Kasumi-1 (cell line): ENCODE measurements at places on chromosomes 6 and 20.
A peak's percentile ranks its signal among the peaks of the same experiment; 100 is the strongest.

GRCh38 chr20:58174708-58175280, 53.7 kb downstream of the ANKRD60 start:
- DNase-seq: no peak

DNA sequence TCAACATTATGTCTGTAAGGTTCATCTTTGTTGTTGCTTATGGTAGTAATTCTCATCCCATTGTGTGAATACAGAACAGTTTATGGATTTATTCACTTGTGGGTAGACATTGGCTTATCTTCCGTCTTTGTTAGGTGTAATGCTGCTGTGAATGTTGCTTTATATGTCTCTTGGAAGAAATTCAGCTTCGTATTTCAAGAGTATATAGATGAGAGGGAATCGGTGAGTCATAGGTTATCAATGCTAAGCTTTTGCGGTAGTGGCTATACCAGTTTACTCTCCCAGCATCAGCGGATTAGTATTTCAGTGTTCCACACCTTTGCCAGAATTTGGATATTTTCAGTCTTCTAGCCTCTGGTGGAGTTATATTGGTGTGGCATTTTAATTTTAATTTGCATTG, 77.8 kb downstream of the ZFAND3 start:
- no peak for DNase-seq

GRCh38 chr6:43817192-43817591, 47.2 kb downstream of the VEGFA start:
- DNase-seq: peak; percentile 64

- no peak for DNase-seq
Observed at GRCh38 chr6:37496951-37497885, 2.5 kb downstream of the CCDC167 start.

GRCh38 chr20:50728981-50729874, 2.2 kb upstream of the PARD6B start:
- DNase-seq: no peak

GRCh38 chr20:5448449-5449118, 131.8 kb upstream of the PROKR2 start:
- peak; percentile 67 for DNase-seq

GRCh38 chr6:110949679-110950285, 8.7 kb upstream of the GTF3C6 start:
- peak; percentile 79 for DNase-seq

DNA sequence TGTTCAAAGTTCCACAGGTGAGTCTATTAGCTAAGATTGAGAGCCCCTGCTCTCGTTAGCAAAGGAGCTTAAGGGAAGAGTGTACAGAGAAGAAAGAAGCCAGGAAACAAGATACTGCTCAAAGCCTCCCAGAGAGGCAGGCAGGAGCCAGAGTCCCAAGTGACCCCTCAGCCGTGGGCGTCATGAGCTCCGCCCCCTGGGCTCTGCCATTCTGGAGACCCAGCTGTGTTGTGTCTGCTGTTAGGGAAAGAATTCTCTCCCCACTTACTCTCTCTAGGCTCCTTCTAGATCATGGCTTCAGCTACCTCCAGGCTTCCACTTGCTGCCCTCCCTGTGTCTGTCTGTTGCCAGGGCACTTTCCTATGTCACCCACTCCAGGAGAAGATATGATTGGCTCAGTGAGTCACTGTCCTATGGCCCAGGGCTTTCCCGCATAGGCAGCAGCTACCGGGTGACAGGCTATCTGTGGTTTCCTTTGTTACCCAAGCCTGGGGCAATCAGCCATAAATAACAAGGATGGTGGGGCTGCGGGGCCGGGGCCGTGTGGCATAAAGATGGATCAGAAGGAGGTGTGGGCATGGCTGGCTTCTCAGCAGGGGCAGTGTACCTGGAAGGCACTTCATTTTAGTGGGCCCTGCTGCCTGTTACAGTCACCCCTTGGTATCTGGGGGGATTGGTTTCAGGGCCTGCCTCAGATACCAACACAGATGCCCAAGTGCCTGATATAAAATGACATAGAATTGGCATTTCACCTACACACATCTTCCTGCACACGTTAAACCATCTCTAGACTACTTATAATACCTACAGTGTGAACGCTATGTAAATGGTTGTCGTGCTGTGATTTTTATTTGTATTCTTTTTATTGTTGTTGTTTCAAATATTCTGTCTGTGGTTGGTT, 118.9 kb downstream of the ARMC2 start:
- peak; percentile 87 for DNase-seq

- DNase-seq: no peak
Observed at GRCh38 chr6:89087881-89088280, 7.3 kb downstream of the PNRC1 start.

GRCh38 chr6:35309611-35310264, 12.1 kb downstream of the DEF6 start:
- no peak for DNase-seq

DNA sequence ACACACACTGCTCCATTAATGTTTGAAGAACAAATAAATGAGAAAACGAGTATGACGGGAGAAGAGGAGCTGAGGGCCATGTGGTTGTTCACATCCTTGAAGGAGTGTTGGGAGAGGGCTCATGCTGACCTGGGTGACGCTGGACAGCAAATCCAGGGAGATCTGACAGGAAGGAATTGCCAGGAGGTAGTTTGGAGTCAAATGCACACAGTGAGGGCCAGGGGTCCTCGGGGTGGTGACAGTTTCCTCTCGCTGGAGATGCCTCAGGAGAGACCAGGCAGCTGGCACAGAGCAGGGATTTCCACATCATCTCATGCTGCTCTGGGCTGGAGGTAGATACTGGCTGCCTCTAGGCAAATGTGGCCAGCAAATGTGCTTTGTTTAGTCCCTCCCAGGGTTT, 2.0 kb upstream of the TMEM181 start:
- DNase-seq: no peak

DNA sequence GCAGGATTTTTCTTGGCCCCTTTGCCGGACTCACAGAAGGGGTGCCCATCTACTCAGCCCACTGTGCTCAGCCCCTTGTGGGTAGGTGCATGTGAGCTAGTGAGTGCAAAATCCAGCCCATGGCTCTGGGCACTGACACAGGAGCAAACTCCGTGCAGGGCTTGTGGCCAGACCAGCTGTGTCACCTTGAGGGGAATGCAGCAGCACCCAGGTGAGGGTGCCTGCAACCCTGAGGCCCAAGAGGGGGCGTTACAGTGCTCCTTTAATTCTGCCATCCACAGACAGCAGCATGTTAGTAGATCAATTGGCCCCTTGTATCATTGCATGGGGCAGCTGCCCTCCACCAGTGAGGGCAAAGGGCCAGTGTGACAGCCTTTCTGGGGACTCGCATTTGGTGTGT, 12.9 kb upstream of the IYD start:
- no peak for DNase-seq

- DNase-seq: no peak
Observed at GRCh38 chr20:34403908-34404307, 40.8 kb downstream of the ITCH start.

DNA sequence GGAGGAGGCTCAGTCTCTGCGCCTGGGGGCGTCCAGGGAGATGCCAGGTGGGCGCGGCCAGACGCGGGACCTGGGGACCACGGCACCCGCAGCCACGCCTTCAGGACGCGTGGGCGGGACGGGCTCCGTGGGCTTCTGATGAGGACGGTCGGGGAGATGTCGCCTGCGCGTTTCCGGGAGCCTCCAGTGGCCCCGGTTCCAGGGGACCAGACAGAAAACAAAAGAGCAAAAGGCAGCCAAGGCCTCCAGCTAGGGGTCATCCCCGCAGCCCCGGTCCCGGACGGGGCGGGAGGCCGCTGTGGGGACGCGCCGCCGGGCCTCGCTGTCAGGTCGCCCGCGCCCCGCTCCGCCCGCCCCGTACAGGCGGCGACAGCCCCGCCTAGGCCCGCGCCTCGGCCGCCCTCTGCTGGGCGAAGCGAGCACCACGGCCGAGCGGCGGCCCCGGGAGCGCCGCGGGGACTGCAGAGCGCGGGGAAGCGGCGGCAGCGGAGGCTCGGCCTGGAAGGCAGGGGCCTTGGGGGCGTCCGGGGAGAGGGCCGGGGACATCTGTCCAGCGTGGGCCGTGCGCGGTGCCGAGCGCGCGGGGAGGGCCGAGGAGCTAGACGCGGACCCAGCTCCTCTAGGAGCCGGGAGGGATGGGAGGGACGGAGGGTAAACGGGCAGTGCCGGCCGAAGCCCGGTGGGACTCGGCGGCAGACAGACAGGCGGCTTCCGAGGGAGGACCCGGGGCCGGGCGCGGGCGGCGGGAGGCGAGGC, 48.7 kb downstream of the TMEM242 start:
- peak; percentile 55 for DNase-seq

GRCh38 chr20:51641866-51642265, 99.3 kb upstream of the NFATC2 start:
- DNase-seq: no peak

GRCh38 chr20:2330090-2330695, 34.4 kb downstream of the TGM3 start:
- no peak for DNase-seq

- no peak for DNase-seq
Observed at GRCh38 chr6:26392932-26393636, 9.0 kb upstream of the BTN3A1 start.

DNA sequence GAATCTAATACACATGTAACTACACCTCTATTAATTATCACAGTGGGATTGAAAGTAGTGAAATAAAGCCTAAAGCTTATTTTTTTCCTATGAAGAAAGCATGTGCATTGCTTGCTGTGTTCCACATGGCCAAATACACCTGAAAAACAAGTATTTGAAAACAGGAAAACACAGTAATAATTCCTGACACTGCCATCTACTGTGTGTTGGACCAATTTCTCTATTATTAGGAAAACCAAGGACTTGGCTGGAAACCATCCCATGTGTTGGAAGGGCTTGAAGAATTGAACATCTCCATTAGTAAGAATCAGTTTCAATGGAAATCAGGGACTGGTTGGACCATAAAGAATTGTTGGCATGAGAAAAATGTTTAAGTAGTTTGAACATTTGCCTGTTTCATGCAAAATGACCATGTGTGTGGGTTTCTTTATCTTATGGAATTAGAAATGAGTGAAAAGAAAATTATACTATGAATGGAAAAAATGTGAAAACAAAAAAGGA, 124.1 kb downstream of the PHF3 start:
- DNase-seq: no peak

- no peak for DNase-seq
Observed at GRCh38 chr20:44542890-44543289, 21.0 kb upstream of the SERINC3 start.

DNA sequence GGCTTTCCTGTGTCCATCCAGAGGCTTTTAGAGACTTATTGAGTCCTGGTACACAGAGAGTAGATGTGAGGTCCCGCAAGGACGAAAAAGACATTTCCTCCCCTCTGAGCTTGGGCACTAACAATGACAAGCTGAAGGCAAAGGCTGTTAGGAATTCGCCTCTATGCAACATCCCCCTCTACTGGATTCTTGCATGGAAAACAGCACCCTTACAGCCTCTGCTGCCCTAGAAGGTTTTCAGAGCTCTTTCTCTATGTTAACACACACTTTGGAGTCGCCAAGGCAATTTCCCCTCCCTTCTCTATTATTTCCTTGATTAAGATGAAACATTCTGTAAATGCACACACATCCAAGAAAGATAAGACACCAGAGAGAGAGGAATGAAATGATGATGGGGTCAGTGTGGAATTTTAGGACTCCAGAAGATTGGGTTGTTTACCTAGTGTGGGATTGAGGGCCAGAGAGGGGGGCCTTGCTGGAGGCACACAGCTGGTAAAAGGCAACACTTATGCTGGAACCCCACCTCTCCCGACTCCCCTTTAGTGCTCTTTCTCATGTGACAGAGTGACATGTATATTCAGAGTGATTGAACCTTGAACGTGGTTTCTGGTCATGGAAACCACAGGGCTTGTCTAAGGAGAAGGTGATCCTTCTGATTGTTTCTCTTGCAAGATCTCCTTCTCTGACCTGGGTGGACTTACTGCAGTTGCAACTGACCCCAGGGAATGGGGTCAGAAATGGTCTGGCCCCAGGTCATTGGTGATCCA, 300.7 kb downstream of the CLIC5 start:
- peak; percentile 87 for DNase-seq

DNA sequence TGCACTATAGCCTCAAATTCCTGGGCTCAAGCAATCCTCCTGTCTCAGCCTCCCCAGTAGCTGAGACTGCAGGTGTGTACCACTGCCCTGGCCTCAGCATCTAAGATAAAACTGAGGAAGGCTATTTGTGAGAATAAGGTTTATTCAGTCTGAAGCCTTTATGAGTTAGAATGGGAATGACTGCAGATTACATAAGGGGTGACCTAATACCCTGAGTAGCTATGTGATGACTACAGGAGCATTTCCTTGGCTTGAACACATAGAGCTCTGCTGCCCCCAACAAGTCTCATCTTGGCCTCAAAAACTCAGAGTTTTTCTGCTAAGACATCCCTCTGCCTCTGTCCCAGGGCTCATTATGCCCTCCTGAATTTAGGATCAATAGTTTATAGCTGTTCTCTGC, 7.6 kb downstream of the GSS start:
- no peak for DNase-seq

GRCh38 chr20:1086277-1087213, 31.9 kb upstream of the PSMF1 start:
- DNase-seq: no peak

- DNase-seq: no peak
Observed at GRCh38 chr6:154487367-154488247, 22.9 kb downstream of the CNKSR3 start.

DNA sequence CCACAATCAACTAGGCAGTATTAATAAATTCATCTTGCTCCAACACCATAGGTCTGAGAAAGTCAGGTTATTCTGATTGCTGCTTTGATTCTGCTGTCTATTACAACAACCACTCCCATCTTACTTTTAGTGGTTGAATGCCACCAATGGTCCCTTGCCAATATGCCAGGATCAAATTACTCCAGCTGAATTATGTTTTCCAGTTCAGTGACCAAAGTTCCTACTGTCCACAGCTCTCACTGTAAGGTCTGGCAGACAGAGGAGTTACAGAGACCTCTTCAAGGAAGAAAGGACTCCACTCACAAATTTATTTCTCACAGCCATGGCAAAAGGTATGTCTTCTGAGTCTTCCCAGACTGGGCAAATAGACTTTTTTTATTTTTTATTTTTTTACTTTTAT, 557.0 kb downstream of the HAO1 start:
- no peak for DNase-seq

GRCh38 chr6:150697515-150697914, 97.8 kb downstream of the PLEKHG1 start:
- DNase-seq: no peak

- no peak for DNase-seq
Observed at GRCh38 chr6:19632786-19633185, 204.4 kb upstream of the ID4 start.

GRCh38 chr6:15153191-15153590, 92.7 kb upstream of the JARID2 start:
- DNase-seq: no peak

DNA sequence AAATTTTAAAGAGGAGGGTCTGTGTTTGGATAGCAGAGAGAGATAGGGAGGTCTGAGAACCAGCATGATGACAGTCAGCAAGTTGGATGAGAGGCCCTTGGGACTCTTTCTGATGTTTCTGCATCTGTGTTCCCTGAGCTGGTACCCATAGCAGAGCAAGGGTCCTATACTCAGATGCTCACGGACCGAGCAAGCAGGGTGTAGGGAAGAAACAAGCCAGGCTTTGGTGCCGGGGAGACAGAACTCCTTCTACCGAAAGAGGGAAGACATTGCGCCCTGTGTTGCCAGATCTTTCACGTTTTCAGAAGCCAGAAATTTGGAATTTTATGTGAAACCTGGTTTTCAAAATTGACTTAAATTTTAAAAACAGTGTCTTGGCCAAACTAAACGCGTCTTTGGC, 34.6 kb downstream of the NEDD9 start:
- no peak for DNase-seq
